ENCODE measurements at places on chromosomes 12 and 14.
A peak's percentile ranks its signal among the peaks of the same experiment; 100 is the strongest.

- no peak for DNase-seq
Observed at GRCh38 chr14:66413901-66414300, 72.3 kb upstream of the CCDC196 start.

GRCh38 chr14:54902521-54903420 lies at the start of gene GCH1:
Gene GCH1 (minus strand): TSS chr14:54902826. CDS start chr14:54902663, 163 bp downstream.
- peak; percentile 58 for DNase-seq

DNA sequence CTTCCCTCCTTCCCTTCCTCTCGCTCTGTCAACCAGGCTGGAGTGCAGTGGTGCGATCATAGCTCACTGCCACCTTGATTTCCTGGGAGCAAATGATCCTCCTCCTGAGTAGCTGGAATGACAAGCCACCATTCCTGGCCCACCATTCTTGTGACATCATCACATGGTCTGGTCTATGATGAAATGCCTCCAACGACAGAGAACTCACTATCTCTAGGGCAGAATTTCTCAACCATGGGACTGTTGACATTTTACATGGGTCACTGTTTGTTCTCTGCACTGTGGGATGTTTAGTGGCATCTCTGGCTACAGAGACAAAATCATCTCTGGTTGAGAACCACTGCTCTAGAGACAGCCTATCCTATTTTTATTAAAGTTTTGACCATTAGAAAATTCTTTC lies 9.7 kb downstream of the VRK1 start:
- DNase-seq, result no peak

GRCh38 chr12:2719392-2719791 lies 75.4 kb upstream of the FKBP4 start:
- DNase-seq, result no peak

GRCh38 chr14:98136012-98136789 lies 1135.8 kb downstream of the BCL11B start:
- DNase-seq, result no peak
